Right ventricle myocardium inferior (tissue), 1 donor: ENCODE measurements at places on chromosomes 11 and 22.

DNA sequence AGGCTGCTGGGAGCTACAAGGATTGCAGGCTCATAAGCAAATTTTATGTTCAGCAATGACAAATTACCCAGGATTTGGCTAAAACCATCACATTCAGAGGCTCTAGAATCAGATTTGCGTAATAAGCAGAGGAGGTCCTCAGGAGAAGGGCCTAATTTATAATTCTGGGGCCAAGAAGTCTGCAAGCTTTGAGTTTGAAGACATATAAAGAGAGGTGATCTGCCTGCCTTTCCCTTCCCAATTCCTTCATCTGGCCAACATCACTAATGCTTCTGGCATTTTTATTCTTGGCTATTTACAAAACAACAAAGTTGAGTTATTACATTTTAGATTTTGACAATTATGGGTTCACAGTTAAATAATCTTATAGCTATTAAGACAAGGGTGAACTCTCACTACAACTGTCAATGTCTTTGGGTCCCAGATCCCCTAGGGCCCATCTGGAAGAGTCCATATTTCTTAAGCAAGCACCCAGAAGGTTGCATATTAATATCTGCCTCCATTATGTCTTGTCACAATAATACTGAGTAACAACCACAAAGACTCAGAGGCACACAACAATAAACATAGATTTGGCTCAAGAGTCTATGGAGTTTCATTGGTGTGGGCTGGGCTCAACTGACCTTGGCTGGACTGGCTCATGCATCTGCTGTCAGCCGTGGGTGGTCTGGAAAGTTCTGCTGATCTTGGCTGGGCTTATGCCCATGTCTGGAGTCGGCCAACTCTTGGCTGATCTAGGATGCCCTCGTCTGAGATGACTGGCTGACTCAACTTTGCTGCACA, 67.2 kb upstream of the CD82 start:
- DNase-seq = no peak

GRCh38 chr22:23288301-23289129, 108.2 kb downstream of the BCR start:
- peak; percentile 59 for DNase-seq

DNA sequence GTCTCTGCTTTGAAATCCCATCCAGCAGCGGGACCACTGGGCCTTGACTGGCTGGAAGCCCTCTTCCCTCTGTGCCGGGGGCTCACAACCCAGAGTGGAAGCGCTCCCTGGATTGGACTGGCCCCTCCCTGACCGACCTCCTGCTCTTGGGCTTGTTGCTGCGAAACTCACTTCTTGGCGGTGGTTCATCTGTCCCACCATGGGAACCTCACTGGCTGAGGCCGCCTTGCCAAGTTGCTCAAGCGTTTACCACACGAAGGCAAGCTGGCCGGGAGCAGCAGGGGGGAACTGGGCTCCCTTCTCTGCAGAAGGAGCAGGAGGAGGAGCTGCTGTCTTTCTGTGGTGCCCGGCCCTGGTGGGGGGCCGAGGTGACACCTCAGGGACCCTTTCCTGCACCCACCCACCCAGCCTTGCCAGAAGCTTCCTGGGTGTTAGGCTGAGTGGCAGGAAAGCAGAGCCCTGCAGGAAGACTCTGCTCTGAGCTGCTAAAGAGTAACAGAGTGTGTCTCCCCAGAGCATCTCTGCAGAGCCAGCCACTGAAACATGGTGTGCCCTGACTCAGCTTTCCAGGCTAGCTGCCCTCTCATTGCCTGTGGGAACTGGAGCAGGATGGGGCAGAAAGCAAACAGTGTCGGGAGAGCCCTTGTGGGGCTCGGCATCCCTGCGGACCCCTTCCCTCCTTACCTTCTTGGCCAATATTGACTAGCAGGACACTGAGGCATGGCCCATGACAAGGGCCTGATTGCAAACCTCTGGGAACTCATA, 88.5 kb upstream of the ALX4 start:
- DNase-seq = no peak

DNA sequence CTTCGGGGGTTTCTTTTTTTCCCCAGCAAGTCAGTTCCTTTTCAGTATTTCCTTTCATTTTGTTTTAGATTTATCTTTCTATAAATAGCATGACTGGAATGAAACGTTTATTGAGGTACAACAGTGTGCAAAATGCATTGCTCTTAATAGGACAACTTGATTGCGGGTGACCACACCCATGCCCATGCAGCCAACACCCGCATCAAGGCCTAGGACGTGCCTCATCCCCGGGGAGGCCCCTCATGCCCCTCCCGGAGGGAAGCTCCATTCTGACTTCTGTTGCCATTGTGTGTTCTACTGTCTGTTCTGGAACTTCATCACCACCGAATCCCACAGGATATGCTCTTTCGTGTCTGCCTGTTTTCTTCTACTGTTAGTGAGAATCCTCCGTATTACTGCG, 82.2 kb downstream of the RPS6KA4 start:
- DNase-seq = no peak

- DNase-seq = no peak
These were observed 113.2 kb downstream of the FEZ1 start for GRCh38 chr11:125382822-125383221.

- peak; percentile 71 for DNase-seq
These were observed at the start of gene SCARF2 for GRCh38 chr22:20437613-20438426. TSS of gene SCARF2 (minus strand) at chr22:20437825. CDS start at chr22:20437754, 71 bp downstream.

GRCh38 chr22:19686946-19687345, 27.4 kb upstream of the SEPTIN5 start:
- no peak for DNase-seq

GRCh38 chr11:126079621-126080124, 17.0 kb upstream of the CDON start:
- no peak for DNase-seq

- no peak for DNase-seq
These were observed 15.2 kb downstream of the TRIM3 start for GRCh38 chr11:6458352-6459098.

GRCh38 chr22:31616315-31616980, 45.6 kb downstream of the PISD start:
- DNase-seq = no peak
